Stimulated activated CD4-positive, alpha-beta T cell treated with anti-CD3 and anti-CD28 coated beads, TNF-alpha, amount 100 ng/mL, for 24 hours (primary cell): ENCODE measurements at places on chromosomes 5 and 9.

GRCh38 chr5:170006021-170006420 is 25.7 kb upstream of the INSYN2B start:
- DNase-seq: no peak

- DNase-seq: no peak
Observed at GRCh38 chr9:130925050-130925678, 13.9 kb downstream of the FIBCD1 start.

- no peak for DNase-seq
Observed at GRCh38 chr9:16594787-16595186, 275.7 kb downstream of the BNC2 start.

DNA sequence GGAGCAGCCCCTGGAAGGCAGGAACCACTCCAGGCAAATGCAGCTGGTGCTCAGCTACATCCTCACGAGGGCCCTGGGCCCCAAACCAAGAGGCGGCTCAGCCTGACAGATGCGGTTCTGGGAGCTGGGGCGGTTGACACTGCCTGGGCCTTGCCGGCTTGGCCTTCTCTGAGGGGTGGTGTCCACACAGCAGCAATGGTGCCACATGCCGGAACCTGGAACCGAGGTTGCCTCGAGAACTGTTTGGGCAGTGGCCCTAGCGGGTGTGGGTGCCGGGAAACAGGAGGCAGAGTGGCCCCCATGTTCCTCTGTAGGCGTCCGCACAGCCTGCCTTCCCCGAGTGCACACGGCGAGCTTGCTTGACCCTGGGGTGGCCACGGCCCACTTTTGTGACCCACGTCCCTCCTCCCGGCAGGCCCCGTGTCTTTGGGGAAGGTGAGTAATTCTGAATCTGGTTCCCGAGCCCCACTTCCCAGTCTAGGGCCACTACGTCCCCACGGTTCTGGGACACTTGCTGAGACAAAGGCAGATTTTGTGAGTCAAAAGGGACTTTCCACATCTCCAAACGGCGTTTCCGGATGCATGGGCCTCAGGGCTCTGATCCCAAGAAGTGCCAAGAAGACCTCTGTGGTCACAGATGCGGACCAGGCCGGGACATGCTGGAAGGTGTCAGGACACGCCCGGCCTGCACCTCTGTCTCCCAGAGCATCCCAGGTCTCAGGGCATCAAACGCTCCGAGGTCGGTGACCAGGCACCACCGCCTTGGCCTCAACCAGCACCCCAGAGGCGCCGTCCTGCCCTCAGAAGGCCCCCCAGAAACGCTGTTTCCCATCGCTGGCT is 27.7 kb upstream of the SLC12A7 start:
- DNase-seq: no peak

DNA sequence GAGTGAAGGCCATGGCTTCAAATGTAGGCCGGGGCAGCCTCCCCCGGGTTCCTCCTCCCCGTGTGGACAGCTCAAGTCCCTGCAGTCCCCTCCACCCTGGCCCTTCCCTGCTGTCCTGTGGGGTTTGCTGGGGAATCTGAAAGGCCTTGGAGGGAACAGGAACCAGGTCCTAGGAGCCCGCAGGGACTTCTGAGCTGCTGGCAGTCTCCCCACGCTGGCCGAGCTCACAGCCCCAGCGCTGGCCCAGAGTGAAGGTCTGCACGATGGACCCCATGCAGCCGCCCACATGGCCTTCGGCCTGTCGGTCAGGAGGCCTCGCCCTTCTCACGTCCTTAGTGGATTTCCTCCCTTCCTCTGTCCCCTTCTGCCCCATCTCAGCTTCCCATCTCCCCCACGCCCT is 25.7 kb upstream of the NOTCH1 start:
- DNase-seq: no peak

GRCh38 chr5:99379187-99379586 is 450.4 kb upstream of the CHD1 start:
- no peak for DNase-seq

- no peak for DNase-seq
Observed at GRCh38 chr5:32504329-32504988, 59.9 kb upstream of the ZFR start.

DNA sequence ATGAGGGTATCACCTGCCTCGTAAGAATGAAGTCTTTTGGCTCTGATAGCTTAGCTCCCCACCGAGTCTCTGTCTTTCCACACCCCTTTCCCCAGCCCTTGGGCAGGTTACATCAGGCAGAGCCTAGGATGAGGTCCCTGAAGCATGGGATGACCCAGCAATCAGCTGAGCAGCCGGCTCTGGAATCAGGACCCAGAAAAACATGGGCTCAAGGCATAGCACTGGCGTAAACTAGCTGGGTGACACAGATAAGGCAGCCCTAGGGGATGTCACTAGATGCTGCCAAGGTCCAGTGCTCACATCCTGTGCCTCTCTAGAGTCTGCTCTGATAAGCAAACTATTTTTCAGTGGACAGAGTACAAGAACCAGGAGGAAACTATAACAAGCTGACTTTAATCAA is 26.6 kb downstream of the IDNK start:
- no peak for DNase-seq

DNA sequence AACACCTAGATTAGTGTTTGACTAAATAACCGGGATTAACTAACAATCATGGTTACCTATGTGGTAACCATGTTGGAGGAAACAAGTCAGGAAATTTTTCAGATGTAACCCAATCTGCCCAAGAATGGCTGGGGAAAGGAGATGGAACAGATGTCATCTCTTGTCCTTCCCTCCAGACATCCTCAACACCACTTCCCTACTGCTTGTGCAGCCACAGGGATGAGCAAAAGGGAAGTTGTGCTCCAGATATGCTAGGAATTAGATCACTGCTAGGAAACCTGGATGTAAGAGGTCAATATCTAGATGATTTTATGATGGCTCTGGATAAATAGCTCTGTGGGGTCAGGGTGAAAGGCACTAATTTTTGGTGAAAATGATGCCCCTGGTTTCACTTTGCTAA is 61.3 kb upstream of the ELL2 start:
- no peak for DNase-seq
